Activated CD4-positive, alpha-beta T cell treated with anti-CD3 and anti-CD28 coated beads, Interleukin-2, amount 50 U/mL, for 4 hours (primary cell): ENCODE measurements at places on chromosomes 1 and 21.

- no peak for DNase-seq
Observed at GRCh38 chr21:29555601-29556000, 256.9 kb downstream of the BACH1 start.

DNA sequence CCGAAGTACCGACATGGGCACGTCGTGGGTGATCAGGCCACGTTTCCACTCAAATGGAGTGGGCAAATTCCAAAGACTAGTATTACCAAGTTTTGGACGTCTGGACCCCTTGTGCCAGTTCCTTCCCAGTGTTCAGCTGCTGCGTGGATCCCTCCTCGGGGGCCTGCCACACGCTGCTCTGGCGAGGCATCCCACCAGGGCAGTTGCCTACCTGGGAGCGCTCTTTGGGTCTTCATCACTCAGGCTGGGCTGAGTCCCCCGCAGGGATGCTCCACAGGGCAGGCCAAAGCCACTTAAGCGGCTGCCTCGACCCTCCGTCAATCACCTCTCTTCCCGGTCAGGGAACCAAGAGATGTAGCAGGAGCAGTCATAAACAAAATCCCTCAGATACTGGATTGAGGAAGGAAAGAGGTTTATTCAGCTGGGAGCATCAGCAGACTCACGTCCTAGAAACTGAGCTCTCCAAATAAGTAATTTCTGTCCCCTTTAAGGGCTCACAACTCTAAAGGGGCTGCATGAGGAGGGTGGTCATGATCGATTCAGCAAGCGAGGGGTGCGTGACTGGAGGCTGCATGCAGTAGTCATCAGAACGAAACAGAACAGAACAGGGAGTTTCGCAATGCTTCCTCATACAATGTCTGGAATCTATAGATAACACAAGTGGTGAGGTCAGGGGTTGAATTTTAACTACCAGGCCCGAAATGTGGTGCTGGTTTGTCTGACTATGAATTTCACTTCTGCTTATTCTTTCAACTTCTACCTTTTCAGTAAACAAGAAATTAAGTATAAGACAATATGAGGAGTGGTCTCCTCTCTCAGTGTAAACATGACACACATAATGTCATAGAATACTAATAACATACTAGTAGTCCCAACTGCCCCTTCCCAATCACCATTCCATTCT is 998.6 kb upstream of the NCAM2 start:
- DNase-seq: no peak

- no peak for DNase-seq
Observed at GRCh38 chr21:45156459-45156858, 82.1 kb downstream of the ADARB1 start.

GRCh38 chr1:248792342-248792741 is 33.4 kb downstream of the SH3BP5L start:
- no peak for DNase-seq

- DNase-seq: no peak
Observed at GRCh38 chr21:21415741-21416140, 417.5 kb downstream of the NCAM2 start.

- no peak for DNase-seq
Observed at GRCh38 chr1:115265099-115265498, 73.0 kb downstream of the NGF start.
